EL (cell line): ENCODE measurements at places on chromosomes 12 and 14.
A peak's percentile ranks its signal among the peaks of the same experiment; 100 is the strongest.

- DNase-seq, result no peak
Measured at GRCh38 chr12:16175840-16176239, 101.6 kb downstream of the SLC15A5 start.

DNA sequence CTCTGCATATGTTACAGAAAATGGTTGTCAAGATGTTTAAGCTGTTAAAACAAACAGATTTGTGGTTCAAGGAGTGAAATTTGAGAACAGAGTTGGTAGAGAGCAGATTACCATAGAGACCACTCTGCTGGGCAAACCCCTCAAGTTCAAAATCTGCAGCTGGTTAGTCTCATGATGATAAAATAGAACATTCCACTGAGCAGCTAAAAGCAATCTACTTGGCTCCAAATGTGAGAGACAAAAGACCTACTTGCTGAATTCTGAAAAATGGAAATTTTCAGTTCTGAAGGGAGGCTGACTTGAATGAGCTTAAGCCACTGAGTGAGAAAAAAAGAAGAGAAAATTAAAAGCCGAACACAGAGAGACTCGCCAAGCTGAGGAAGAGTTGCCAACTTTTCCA lies 519.3 kb downstream of the NOVA1 start:
- DNase-seq, result no peak

GRCh38 chr14:23174296-23175184 lies 8.9 kb downstream of the SLC7A8 start:
- no peak for DNase-seq

DNA sequence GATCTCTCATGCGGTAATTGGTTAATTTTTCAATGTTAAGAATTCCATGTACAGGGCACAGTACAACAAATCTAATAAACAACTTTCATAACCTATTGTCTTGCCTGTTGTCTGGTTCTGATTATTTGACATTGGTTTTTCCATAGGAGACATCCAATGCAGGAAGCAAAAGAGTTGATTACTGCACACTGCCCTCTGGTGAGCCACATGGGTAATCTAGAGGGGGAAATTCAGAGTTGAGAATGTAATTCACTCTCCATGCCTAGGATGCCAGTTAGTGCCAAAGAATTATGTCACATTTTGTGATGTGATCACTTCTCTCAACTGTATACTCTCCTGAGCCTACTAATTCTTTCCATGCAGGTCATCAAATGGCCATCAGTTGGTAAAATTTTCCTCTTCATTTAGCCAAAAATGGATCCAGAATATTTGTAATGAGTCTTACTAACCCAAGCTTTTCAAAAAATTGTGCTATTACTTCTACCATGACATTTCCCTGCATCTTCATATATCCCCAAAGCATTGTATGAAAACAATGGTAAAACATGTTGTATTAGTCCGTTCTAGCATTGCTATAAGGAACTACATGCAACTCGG lies 17.7 kb upstream of the CCDC91 start:
- DNase-seq, result peak; percentile 61

DNA sequence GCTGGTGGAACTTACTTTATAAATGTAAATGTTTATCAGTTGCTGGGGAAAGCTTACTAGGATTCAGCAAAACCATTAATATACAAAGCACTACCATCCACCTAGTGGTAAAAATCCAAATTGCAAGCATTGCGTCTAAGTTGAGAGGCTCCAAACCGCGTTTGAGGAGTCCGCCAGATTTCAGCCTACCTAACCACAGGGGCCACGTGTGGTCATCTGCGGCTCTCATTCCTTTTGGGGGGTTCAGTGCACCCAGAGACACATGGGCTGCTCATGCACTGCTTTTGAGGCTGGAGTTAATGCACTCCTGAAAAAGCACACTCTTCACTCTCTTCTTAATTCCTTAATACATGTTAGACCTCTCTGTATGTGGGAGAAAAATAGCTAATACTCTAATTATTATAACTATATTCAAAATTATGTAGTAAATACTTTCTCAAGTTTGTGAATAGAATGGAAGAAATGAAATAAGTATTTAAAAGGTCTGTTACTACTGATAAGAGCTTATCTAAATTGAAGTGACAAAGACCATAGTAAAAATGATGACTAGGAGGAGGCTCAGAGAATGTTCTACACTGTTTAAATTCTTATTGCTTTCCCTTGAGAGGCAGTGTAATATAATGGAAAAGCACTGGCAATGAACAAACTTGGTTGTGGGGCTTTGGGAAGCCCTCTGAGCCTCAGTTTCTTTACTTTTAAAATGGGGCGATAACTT lies 41.4 kb upstream of the MANSC4 start:
- peak; percentile 79 for DNase-seq

- peak; percentile 25 for DNase-seq
Measured at GRCh38 chr14:67620217-67620785, 581 bp downstream of the ARG2 start.

GRCh38 chr12:103841690-103842584 lies 903 bp upstream of the NT5DC3 start:
- peak; percentile 99 for DNase-seq

- no peak for DNase-seq
Measured at GRCh38 chr12:9068600-9068999, 47.1 kb downstream of the A2M start.

DNA sequence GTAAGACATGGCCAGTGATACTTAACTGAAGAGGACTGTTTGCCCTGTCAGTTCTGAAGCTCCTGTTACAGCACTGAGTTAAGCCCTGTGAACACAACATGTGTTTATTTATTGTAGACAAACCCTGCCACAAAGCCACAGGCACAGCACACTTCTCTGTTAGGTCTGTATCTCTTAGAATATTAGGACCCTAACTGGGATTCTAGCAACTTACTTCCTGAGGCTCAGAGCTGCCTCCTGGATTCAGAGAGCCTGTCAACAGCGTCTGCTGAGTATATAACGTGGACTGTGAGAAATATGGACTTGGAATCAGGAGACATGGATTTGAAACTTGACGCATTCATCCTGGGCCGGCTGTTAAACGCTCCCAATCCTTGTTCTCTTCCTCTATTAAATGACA lies 135.0 kb upstream of the HIF1A start:
- DNase-seq, result peak; percentile 22

DNA sequence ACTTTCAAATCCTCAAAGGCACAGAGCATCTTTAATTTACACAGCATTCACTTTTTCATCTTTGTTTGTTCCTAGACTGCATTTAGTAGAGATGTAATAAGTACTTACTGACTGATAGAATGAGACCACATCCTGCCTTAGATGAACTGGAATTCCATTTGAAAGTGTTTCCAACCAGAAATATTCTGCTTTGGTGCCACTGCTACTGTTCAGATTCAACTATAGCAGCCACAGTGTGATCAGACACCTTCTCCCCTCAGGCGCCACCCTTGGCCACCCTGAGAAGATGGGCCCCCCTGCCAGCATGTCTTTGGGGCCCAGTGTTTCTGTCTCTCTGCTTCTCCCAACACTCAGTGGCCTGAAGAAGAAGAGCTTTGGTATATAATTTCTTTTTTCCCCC lies 449.1 kb downstream of the RAD51B start:
- DNase-seq, result no peak

DNA sequence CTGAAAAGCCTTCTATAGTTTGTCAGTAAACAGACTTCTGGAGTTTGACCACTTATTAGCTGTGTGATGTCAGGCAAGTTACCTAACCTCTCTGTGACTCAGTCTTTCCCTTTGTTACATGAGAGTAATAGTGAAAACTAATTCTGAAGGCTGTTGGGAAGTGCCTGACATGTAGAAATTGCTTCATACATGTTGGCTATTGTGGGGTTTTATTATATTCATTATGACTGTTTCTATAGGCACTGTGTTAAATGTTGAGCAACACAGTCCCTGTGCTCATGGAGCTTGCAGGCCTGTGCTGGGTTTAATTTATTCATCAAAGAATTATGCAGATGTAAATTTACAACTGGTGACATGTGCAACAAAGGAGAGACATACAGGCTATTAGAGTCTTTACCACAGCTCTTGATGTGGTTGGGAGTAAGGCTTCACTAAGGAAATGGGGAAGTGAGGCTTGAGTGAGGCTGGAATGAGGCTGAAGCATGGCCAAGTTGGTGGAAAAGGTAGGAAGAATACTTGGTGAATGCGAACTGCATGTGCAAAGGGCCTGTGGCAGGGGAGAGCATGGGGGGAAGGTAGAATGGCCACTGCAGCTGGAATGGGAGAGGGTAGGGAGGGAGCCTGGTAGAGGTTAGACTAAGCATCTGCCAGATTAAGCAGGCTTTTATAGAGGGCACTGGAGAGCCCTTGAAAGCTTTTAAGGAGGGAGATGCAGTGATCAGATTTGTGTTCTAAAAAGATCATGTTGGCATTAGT lies 236.4 kb upstream of the CRY1 start:
- DNase-seq, result no peak
